Endodermal cell (in vitro differentiated cells): ENCODE measurements at places on chromosomes 11 and 22.

GRCh38 chr11:95655536-95655935 lies 134.0 kb downstream of the FAM76B start:
- DNase-seq, result no peak

DNA sequence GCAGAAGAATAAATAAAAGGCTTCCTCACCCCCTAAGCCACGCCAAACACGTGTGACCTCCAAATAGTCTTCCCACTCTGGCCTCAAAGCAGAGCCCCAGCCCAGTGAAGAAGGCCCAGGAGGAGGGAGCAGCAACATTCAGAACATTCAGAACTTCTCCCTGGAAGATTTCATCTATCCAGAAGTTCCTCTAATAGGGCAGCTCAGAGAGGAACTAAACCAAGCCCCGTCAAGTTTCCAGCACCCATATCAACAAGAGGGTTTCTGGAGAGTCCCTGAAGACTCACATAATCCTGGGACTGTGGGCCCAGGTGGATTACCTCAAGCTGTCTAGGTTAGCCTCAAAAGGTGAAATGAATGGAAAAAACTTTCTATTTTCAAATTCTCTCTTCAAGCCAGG lies 39.4 kb downstream of the PC start:
- DNase-seq, result no peak

- no peak for DNase-seq
These were observed 2.5 kb downstream of the CRKL start for GRCh38 chr22:20919718-20920117.

DNA sequence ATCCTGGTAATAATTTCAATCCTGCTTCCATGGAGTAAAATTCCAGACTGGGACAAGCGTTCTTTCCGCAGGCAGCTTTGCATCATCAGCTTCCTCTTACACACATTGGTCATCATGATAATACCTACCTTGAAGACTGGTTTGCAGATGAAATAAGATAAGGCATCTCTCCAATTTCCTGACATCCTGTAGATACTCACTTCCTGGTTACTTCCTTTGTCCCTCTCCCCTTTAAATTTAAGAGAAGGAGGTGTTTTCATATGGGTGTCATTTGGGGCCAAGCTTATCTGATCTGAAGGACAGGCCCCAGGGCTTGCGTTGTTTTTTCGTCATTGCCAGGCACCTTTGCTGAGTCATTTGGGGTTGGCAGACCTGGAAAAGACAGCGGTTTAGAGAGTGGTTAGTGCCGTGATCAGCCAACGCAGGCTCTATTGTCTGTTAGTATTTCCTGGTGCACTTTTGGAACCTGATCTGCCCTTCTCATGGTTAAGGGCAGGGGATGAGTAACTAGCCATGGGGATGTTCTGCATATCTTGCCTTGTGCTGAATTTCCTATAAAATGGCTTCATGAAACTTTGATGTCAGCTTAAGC lies 24.1 kb downstream of the GRAMD1B start:
- DNase-seq, result no peak

GRCh38 chr22:45420539-45420938 lies 7.0 kb downstream of the RIBC2 start:
- no peak for DNase-seq

DNA sequence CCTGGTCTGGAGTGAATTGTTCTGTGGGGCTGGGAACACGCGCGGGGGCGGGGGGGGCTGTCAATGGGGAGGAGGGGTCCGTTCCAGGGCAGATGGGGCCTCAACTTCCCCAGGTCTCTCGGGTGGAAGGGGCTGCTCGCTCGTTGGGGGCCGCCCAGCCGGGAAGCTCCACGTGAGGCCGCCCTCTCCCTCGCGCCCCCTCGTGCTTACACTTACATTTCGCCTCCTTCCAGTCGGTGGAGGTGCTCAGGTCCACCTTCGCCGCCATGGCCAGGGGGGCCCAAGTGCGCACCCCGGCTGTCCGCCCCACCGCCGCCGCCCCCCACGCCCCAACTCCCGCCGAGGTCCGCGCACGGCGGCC lies 452 bp downstream of the MACROD1 start:
- no peak for DNase-seq

- DNase-seq, result no peak
These were observed 6.0 kb upstream of the KCNJ4 start for GRCh38 chr22:38461057-38461413.

GRCh38 chr11:14322510-14322909 lies 36.5 kb downstream of the RRAS2 start:
- no peak for DNase-seq

GRCh38 chr22:28882878-28883656 lies at the start of gene ZNRF3:
Gene ZNRF3, plus strand, starts transcription at chr22:28883572. Its CDS starts 195 bp downstream, at chr22:28883767.
- peak; percentile 96 for DNase-seq

DNA sequence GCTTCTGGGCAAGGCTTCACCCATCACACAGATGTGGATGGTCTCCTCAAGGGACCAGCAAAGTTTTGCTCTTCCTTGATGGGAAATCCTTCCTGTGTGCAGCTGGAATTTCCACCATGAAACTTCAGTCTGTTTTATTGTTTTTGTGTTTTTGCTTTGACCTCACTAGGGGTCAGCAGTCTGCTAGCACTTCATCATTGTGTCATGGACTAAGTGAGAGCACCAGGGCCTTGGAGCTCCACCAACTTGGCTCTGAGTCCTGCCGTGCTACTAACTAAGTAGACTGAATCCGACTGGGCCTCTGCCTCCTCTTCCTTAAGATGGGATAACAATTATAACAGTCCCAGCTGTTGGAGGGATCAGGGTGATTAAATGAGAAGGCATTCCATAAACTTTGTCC lies 305.8 kb upstream of the NCAM1 start:
- DNase-seq, result no peak

GRCh38 chr11:47928426-47928825 lies 51.9 kb upstream of the PTPRJ start:
- peak; percentile 53 for DNase-seq

DNA sequence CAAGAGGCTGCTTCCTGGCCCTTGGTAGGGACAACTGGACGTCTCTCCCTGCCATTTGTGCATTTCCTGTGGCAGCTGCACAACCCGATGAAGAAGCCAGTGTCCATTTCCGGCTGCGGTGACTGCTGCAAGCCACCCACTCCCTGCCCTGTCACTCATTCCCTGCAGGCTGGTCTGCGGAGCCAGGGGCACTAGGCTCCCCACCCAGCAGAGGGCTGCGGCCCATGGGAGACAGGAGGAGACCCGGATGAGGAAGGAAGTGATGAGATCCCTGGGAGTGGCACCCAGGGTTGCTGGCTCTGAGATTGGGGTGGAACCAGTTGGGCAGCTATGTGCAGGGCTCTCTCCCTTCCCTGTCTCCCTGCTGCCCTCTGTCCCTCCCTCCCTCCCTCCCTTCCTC lies 10.0 kb upstream of the MYRF start:
- no peak for DNase-seq

DNA sequence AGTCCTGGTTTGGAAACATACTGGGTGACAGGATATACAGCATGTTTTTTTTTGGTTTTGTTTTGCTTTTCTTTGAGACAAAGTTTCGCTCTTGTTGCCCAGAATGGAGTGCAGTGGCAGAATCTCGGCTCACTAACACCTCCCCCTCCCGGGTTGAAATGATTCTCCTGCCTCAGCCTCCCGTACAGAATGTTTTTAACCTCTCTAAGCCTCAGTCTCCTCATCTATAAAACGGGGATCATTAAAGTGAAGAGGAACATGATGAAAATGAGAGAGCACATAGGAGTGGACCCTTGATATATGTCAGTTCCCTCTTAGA lies 28.1 kb upstream of the SCARF2 start:
- DNase-seq, result no peak

DNA sequence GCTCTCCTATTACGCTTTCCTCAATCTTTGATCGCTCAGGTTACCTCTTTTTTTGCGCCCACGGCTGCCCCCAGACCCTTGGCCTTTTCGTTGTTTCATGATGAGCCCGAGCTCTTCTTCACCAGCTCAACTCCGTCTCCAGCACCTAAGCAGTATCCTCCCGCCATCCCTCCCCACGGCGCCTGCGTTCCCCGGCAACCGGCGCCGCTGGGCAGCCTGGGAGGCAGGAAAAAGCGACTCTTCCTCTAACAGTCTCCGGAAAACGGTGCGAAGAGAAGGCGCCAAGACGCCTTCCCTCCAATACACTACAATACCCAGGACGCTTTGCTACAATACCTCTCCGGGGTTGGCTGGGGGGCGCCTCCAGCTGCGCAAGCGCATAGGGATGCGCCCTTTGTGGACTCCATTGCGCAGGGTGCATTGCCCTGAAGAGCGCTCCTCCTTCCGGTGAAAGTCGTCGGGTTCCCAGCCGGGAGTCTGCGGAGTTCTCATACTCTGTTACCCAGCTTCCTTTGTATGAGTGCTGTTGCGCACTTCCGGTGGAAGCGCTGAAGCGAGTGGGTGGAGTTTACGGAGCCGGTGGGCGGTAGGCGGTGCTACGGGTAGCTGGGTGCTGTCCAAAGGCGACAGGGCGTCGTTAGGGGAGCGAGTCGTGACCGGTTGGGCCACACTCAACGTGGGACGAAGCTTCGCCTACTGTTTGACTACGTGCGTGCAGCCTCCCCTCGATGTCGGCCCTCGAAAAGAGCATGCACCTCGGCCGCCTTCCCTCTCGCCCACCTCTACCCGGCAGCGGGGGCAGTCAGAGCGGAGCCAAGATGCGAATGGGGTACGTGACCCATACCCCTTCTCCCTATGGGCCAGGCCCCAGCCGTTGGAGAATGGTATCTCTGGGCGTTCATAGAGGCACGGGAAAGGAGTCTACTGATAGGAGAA lies at the start of the genes C2CD3 and PPME1:
Gene C2CD3 (minus strand): TSS at position 309 of the 936 bp plus-strand sequence. CDS start 210 bp downstream, at position 99.
Gene PPME1 (plus strand): TSS at position 596 of the 936 bp plus-strand sequence. CDS start 133 bp downstream, at position 729.
- DNase-seq, result peak; percentile 99
